Breast epithelium (tissue), 4 donors: ENCODE measurements at places on chromosomes 12 and 14. TPM values are rescaled to one million over a fixed set of nuclear protein-coding genes. Genes with fewer than 3 reads are reported as not detected.

- no peak overlapping the region for H3K27ac ChIP-seq
- no peaks in the 10 kb centered on the region for H3K4me1 ChIP-seq
- no peak overlapping the region for H3K4me3 ChIP-seq
- DNase-seq, result no peak
Observed at GRCh38 chr14:101578489-101578888, 17.2 kb downstream of the DIO3 start.

The BICD1 gene
- total RNA-seq, result 31.5 TPM

The TRHDE gene
- 0.98 TPM for total RNA-seq

- DNase-seq, result no peak
- no peaks in the 10 kb centered on the region for H3K27me3 ChIP-seq
- peaks cover 7% of the 10 kb centered on the region for H3K4me1 ChIP-seq
- no peak overlapping the region for H3K4me3 ChIP-seq
Observed at GRCh38 chr12:2295941-2296461, 243.2 kb downstream of the CACNA1C start.
